ENCODE measurements at places on chromosomes 12 and 14.
A peak's percentile ranks its signal among the peaks of the same experiment; 100 is the strongest.

- DNase-seq, result no peak
Measured at GRCh38 chr14:67984274-67984673, 164.7 kb downstream of the RAD51B start.

DNA sequence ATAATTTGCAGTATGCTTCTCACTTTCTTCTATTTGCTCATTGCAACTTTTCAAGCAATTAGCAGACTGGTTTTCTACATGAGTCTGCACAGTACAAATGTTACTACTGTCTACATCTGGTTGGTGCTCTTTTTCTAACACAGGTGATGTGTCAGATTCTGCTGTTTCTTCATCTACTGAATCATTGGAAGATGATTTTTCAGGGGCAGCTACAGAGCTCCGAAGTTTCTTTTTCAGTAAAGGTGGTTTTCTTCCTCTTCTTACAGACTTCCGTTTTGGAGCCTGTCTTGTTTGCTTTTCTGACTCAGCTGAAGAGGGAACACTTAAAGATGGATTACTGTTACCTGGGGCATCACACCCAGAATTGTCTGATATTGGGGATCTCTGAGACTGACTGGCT is 62.1 kb downstream of the SCAF11 start:
- no peak for DNase-seq

DNA sequence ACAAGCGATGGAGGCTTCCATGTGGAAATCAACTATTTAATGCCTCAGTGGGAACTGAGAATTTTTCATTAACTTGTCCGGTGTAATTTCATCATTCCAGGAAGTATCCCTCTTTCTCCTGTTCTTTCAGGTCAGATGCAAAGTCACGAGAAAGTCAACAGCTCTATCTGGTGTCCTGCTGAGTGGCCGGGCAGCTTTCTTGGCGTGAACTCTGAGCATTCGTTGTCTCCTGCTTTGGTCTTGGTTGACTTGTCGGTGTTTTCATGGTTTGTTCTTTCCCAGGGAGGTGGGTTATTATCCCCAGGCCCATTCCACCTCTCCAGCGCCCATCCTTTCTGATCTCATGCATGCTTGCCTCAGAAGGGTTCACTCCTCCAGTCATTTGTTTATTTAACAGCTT is 149.1 kb downstream of the GLT1D1 start:
- DNase-seq, result no peak

DNA sequence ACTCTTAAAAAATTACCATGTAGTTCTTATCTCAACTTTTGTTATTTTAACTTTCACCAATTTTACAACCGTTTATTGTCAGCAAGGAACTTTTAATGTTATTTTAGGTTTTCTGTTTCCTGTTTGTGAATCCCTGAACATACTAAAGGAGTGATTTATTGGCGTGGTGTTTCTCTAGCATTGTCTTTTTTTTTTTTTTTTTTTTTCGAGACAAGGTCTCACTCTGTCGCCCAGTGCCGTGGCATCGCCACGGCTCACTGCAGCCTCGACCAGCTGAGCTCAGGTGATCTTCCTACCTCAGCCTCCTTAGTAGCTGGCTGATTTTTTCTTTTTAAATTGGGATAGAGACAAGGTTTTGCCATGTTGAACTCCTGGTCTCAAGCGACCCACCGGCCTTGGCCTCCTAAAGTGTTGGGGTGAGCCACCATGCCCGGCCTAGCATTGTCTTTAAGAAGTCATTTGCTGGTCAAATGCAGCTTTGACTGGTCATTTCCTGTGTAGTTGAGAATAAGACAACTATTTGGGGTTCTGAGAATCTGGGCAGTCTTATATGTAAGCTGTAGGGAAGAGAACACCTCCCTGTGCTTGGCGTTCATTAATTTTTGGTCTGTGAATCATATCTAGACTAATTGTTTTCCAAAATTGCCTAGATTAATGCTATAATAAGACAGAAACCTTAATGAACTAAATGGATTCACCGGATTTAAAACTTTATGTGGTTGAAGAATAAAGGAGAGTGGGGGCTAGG is 2.1 kb downstream of the WASHC4 start:
- peak; percentile 75 for DNase-seq

GRCh38 chr14:24311837-24312615 is 724 bp downstream of the LTB4R start:
- DNase-seq, result no peak

Data from dermis blood vessel endothelial cell (primary cell).